ENCODE measurements at places on chromosomes 4 and X.

- DNase-seq = no peak
These were observed 166.0 kb downstream of the FRMPD4 start for GRCh38 chrX:12304261-12304660.

GRCh38 chrX:96989830-96990571 is 106.3 kb downstream of the RPA4 start:
- no peak for DNase-seq

GRCh38 chr4:54929459-54929858 is 195.9 kb downstream of the KDR start:
- no peak for DNase-seq

DNA sequence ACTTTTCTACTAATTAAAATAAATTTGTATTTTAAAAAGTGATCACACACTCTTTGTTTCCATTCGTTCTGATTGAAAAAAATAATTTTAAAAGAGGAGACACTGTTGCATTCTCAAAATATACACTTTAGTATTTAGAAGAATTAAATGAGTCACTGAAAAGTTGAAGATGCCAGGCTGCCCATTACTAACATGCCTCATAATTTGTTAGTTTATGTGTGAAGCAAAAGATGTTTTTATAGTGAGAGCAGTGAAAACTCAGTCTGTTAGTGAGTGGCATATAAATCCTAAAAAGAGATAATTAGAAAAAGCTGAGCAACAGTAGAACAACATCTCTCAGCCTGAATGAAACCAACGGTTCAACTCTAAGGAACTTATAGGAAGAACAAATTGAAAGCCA is 143.4 kb downstream of the CDS1 start:
- no peak for DNase-seq

- no peak for DNase-seq
These were observed 21.1 kb downstream of the MAGEB16 start for GRCh38 chrX:35819241-35819640.
